ENCODE measurements at places on chromosomes 5 and 9.

GRCh38 chr9:34501372-34501771 is 21.4 kb downstream of the ENHO start:
- no peak for DNase-seq

DNA sequence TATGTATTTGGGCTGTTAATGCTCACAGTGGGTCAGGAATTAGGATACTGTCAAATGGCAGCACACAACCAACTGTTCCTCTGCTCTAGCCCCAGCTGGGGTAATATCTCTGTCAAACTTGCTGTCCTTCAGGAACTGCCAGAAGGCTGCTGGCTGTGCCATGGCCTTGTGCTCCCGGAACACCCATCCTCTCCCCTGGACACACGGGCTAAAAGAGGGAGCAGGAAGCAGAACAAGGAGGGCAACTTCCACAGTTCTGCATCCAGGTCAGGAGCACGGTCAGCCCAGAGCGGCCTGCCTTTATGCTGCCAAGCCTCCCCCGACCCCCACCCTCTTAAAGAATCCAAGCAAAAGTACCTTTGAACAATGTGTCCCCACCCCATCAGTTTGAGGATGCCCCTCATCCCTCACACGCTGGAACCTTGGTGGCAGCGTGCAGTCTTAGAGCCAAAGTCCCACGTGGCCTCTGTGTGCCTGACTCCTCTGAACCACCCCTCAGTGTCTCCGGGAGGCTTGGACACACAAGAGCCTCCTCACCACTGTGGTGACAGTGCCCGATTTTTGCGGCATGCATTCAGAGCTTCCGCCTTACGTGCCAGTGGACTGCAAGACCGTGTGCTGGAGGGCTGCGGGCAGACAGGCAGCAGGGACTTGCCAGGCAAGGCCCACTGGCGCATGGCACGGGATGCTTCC is 60.8 kb downstream of the PSMB7 start:
- no peak for DNase-seq

DNA sequence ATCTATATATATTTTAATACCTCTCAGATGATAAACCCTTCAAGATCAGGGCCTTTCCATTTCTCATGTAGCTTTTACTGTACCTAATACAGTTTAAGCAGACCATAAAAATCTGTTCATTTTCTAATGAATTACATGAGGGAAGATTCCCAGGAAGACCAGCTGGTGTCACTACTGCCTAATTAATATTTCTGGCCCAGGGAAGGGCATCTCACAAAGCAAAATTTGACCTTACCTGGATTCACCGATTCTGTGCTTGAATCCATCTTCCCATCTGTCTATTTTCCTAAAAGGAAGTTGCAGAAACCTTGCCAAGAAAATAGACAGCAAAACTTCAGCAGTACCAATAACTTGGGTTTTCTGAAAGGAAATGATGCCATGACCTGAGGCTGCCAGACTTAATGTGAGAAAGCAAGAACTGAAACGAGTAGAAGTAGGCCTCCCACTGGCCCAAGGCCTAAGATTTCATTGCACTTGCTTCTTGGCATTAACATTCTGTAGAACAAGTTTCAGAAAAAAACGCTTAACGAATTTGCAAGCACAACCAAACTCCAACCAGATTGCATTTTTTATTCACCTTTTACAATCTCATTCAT is 83.0 kb upstream of the GLIS3 start:
- peak; percentile 29 for DNase-seq

GRCh38 chr9:35102465-35102768 is 514 bp downstream of the STOML2 start:
- DNase-seq: no peak

GRCh38 chr9:8799206-8799605 is 999.6 kb upstream of the DMAC1 start:
- no peak for DNase-seq

- no peak for DNase-seq
These were observed 228.6 kb upstream of the MPDZ start for GRCh38 chr9:13508086-13508485.

- no peak for DNase-seq
These were observed 803 bp upstream of the CCNO start for GRCh38 chr5:55234121-55234700.

Measured in HTR-8/SVneo (cell line).